ENCODE measurements at places on chromosomes 3 and 15.

- DNase-seq, result no peak
Measured at GRCh38 chr3:38028621-38029361, 651 bp downstream of the PLCD1 start.

DNA sequence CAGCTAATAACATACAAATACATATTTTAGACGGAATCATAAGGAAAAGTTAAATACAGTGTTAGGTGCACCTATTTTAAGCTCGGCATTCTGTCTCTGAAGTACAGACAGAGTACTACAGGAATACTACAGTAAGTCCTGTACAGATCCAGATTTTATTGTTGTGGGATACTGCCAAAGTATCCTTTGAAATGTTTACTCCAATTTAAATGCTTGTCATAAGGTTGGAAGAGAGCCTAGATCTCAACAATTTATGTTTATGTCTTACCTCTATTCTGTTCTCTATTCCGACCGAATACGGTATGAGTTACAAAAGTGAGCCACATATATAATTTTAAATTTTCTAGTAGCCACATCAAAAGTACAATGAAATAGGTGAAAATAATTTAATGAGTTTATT is 25.3 kb downstream of the PLD1 start:
- DNase-seq, result no peak

GRCh38 chr3:28575100-28575745 is 226.6 kb upstream of the AZI2 start:
- no peak for DNase-seq

DNA sequence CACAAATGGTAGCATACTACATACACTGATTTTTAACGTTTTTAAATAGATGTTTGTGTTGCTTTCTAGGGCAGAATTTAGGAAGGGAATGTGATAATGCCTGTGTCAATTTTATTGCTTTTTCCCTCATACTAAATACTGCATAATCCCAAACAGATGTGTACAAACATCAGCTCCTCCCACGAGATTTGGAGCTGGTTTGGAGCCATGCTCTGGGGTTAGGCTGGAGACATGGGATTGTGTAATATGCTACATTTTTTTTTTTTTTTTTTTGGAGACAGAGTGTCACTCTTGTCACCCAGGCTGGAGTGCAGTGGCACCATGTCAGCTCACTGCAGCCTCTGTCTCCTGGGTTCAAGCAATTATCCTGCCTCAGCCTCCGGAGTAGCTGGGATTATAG is 80.1 kb downstream of the EBLN2 start:
- no peak for DNase-seq

DNA sequence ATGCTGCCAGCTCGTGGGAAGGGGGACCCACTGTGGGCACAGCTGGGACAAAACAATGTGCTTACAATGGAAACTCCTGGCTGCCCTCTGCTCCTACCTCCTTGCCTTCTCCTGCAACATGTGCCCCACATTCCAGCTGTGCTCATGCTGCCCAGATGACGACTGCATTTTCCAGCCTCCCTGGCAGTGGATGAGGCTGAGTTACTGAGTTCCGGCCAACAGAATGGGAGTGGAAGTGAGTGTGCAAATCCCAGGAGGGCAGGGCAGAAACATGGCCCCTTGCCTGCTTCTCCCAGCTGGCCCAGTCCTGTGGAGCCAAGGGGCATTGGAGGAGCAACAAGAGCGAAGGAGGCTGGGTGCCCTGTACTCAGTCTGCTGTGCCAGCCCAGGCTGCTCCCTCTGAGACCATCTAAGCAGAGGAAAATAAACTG is 17.1 kb downstream of the KLF15 start:
- no peak for DNase-seq

GRCh38 chr3:121483290-121483689 is 62.5 kb downstream of the POLQ start:
- no peak for DNase-seq

DNA sequence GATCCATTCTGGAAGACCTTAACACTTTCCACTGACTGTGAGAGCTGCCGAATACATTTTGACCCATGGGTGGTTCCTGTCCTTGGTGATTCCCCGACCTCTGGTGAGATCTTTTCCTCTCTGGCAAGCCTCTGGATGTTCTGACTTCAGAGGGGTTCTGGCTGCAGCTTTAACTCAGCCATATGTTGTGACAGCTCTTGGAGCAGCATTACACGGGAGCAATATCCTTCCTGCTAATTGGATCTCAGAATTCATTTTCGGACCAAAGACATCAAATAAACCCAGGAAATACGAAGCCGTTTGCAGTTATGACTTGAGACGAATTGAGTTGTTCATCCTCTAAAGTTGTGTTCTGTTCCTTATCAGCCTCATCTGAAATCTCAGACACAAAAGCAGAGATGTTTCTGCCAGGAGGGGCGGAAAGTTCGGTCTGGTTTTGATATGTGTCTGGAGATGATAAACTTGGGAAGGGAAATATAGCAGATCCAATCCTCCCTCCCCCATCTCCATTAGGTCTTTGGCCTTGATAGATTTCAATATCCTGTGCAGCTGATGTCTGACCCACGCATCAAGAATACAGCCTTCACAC is 10.0 kb downstream of the TMEM158 start:
- DNase-seq, result no peak

DNA sequence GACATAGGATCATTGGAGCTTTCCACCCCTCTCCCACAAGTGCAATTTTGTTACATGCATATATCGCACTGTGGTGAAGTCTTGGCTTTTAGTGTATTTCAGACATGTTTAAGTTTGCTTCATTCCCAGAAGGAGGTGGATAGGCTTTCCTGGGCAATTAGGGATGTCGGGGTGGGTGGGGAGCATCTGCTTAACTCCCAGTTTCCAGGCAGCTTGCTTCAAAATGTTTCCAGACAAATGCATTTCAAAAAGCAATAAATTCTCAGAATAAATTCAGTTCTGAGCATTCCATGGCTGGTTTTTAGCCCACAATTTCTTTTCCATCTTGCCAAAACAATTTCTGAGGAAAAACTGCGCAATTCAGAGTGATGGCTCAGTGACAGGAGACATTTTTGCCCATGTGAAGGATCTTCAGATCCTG is 227.7 kb upstream of the ZPLD1 start:
- no peak for DNase-seq

GRCh38 chr15:34359416-34359815 is 7.6 kb downstream of the LPCAT4 start:
- no peak for DNase-seq

GRCh38 chr3:58403513-58404109 is 30.0 kb downstream of the PDHB start:
- no peak for DNase-seq

GRCh38 chr3:84724877-84725276 is 233.9 kb upstream of the CADM2 start:
- no peak for DNase-seq

DNA sequence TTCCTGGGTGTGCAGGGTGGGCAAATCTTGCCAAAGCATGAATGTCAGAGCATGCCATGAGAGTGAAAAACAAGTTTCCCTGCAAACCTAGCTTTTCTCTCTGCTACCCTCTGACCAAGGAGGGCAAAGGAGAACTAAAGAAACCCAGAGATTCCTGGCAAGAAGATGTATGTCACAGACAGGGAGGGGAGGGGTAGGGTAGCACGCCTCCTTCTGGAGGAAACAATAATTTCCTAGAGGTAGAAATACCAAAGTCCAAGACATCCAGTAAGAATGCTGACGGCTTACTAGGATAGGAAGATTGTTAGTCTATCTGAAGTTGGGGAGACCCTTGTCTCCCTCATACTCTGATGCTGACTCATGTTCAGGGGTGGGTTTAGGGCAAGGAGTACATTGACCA is 203.9 kb downstream of the NR1D2 start:
- DNase-seq, result no peak

DNA sequence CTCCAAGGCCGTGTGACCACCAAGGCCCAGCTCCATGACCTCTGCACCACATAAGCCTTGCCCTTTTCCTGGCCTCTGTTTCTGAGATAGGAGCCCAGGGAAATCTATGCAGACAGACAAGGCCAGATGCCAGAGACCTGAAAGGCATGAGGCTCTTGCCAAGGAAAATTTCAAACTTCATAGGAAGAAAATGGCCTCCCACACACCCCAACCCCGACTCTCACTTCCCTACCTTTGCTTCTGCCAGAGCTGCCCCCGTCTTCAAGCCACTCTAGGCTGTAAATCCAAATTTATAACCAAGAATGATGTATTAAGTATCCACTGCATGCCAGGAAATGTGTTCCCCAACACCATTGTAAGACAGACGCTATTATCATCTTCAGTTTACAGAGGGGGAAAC is 65.5 kb upstream of the HRH1 start:
- DNase-seq, result no peak

- DNase-seq, result peak; percentile 88
Measured at GRCh38 chr3:53956586-53956985, 64.9 kb upstream of the SELENOK start.

DNA sequence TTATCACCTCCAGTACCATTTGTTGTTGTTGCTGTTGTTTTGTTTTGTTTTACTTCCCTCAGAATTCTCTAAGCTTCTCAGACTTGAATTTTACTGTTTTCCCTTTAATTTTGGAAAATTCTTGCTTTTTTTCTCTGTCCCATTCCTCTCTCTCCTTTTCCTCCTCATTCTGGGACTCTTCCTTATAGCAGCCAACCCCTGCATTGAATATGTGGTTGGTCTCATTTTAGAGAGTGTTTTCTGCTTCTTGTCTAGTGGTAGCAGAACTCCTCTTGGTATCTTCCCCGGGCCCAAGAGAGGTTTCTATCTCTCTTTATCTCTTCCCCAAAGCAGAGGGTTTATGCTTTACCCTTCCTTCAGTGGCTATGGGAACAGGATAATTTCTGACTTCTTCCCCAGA is 113.6 kb downstream of the SPATA16 start:
- no peak for DNase-seq

DNA sequence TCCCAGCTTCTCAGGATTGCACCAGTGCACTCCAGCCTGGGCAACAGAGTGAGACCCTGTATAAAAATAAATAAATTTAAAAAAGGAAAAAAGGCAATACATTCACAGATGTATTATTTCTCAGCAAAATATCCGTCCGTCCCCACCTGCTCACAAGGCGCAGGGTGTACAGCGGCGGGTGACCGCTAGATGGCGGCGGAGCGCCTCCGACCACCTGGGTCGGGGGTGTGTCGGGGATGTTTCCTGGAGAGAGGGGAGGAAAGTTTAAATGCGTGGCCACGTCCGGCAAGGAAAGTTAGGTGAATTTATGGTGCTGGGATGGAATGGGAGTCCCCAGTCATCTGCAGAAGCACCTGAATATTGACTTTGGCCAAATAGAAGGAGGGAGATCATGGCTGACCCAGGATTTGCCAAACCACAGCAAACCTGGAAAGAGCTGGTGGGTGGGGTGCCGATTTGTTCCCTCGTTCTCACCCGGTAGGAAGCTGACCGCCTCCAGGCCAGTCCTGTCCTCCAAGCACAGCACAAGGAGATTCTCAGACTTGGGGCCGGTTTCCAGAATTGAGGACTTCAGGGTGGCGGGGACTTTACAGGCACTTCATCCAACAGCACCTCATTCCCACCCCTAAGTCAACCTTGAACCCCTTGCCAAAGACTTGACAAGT is 88.3 kb downstream of the TMEM266 start:
- peak; percentile 54 for DNase-seq

DNA sequence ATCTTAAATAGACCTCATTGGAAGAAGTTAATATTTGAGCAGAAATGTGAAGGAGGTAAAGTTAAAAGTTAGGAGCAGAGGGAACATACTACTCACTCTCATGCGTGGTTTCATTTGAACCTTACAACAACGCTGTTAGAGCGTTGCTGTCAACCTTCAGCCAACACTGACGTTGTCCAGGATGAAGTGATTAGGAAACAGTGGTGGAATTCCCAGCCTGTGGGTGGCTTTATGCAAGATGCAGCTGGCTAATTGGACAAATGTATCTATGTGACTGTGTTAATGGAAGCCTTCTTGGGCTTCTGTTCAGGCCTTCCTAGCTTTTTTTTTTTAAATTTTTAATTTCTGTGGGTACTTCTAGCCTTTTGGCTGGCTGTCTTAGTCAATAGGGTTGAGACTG is 40.5 kb downstream of the PTPRG start:
- DNase-seq, result no peak

DNA sequence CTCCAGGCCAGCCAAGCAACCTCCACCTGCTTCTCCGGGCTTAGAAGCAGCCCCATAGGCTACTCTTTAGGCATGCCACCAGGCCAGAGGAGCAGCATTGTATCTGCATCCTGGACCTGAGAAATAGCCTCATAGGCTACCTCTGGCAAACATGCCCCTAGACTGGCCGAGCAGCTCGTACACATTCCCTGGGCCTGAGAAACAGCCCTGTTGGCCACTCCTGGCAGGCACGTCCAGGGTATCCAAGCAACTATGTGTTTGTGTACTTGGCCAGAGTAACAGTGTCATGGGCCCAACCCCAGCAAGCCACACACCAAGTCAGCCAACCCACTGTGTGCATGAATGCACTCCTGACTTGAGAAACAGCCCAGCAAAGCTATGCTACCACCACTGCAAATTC is 498.7 kb upstream of the CDIN1 start:
- DNase-seq, result no peak

GRCh38 chr3:197394464-197395321 is 96.3 kb upstream of the DLG1 start:
- DNase-seq, result no peak

GRCh38 chr3:13873818-13874217 is 6.1 kb downstream of the WNT7A start:
- no peak for DNase-seq

GRCh38 chr3:141941093-141941492 is 64.7 kb downstream of the ATP1B3 start:
- no peak for DNase-seq

DNA sequence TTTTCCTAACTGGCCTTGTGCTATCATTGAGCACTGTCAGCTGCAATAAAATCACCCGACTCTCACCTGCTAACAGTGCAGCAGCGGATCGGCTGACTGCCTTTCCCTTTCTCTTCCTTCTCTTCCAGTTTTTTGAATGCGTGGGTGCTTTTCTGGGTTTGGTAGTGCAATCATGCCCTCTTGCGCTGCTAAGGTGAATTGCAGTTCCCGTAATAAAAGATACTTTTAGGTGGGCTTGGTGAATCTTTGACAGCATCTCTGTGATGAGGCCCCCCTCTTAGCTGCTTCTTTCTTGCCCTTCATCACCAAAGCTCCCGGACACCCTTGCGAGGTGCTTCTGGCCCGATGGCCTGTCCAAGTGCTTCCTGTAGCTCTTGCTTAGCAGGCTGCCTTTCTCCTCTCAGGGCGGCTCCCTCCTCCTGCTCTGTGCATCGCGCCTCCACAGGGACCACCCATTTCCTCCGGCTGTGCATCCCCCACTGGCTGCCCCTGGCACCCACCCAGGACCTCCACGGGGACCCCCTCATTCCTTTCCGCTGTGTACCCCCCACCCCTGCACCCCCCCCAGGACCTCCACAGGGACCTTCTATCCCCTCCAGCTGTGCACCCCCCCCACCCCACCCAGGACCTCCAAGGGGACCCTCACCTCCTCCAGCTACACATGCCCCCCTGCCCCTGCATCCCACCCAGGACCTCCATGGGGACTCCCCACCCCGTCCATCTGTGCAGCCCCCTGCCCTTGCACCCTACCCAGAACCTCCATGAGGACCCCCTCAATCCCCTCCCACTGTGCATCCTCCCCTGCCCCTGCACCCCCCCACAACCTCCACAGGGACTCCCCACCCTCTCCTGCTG is 50.8 kb upstream of the RPL32 start:
- DNase-seq, result peak; percentile 79
